ENCODE measurements at places on chromosomes 3 and 15. TPM values are rescaled to one million over a fixed set of nuclear protein-coding genes. Genes with fewer than 3 reads are reported as not detected.

RAB6B gene
- 10.7 TPM for polyA plus RNA-seq

ZNF662 gene
- 19.5 TPM for polyA plus RNA-seq

NAALADL2 gene
- polyA plus RNA-seq = 5.9 TPM

LTF gene
- 3.0 TPM for polyA plus RNA-seq

GRCh38 chr3:157201648-157202278 is 41.8 kb upstream of the CCNL1 start:
- DNase-seq = no peak

- DNase-seq = no peak
These were observed 481.8 kb upstream of the KCNMB2 start for GRCh38 chr3:178054471-178054870.

- DNase-seq = no peak
These were observed 23.0 kb downstream of the TNIK start for GRCh38 chr3:171437115-171437756.

GRCh38 chr15:47792231-47792630 is 74.9 kb downstream of the SEMA6D start:
- no peak for DNase-seq

GRCh38 chr3:55797775-55798174 is 310.7 kb upstream of the WNT5A start:
- no peak for DNase-seq

GRCh38 chr3:156424758-156425157 is 130.2 kb downstream of the SSR3 start:
- DNase-seq = no peak

GRCh38 chr3:44318891-44319311 is 19.7 kb upstream of the TCAIM start:
- DNase-seq = no peak
